Fibroblast of the conjunctiva (primary cell): ENCODE measurements at places on chromosomes 2 and 18.
A peak's percentile ranks its signal among the peaks of the same experiment; 100 is the strongest.

DNA sequence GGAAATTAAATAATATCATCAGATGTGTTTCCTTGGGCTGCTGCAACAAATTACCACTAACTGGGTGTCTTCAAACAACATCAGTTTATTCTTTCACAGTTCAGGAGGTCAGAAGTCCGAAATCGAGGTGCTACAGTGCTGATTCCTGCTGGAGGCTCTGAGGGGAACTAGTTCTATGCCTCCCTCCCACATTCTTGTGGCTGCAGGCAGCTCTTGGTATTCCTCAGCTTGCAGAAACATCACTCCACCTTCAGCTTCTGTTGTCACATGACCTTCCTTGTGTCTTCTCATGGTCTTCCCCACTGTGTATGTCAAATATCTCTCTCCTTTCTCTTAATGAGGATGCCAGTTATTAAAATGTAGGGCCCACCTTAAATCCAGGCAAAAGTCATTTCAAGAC lies 29.3 kb upstream of the DCC start:
- DNase-seq: no peak

GRCh38 chr2:29697181-29697580 lies 224.2 kb downstream of the ALK start:
- DNase-seq: no peak

DNA sequence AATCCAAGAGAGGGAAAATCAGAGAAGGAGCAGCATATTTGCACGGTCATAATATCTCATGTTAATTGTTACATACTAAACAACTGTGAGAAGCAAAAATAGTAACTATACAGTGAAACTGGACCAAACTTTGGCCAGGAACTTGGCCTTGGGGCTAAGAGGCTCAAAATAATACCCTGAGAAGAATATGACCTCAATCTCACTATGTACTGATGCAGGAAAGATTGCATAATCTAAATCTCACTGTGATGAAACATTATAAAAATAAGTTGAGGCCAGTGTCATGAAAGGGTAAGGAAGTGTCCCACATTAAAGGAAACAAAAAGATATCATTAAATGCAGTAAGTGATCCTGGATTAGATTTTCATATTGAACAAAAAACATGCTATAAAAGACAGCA lies 36.5 kb downstream of the ZRANB3 start:
- peak; percentile 10 for DNase-seq

DNA sequence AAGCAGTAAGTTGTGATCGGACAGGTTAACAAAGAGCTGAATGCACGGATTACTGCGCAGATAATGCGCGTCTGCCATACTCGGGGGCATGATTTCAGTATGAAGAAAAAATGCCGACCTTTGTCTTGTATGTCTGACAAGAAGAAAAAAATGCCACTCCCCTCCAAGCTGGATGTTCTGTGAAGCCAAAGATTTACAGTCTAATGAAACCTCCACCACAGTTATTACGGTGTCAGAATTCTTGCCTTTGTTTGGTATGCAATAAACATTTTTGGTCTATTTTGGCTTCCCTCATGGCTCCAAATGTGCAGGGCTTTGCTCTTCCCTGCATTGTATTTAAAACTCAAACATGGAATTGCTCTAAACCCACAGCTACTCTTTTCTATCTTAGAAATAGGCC lies 72.2 kb upstream of the THUMPD2 start:
- DNase-seq: no peak

GRCh38 chr2:121689356-121689755 lies 40.1 kb upstream of the CLASP1 start:
- DNase-seq: peak; percentile 42

DNA sequence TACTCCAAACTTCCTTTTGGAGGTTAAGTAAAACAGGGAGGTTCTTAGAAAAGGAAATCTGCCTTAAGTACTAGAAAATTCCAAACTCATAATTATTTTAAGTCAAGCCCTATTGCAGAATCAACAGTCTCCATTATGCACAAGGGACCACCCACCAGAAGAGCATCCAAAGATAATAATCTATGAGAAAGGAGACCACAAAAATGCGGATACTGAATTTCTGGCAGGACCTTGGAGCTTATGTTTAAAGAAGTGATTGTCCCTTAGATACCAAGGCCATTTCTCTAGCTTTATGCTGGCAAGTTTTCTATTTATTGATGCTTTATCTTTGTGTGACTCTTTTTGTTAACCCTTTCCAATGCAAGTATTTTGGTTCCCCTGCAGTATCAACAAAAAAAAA lies 404.0 kb upstream of the MMADHC start:
- no peak for DNase-seq

DNA sequence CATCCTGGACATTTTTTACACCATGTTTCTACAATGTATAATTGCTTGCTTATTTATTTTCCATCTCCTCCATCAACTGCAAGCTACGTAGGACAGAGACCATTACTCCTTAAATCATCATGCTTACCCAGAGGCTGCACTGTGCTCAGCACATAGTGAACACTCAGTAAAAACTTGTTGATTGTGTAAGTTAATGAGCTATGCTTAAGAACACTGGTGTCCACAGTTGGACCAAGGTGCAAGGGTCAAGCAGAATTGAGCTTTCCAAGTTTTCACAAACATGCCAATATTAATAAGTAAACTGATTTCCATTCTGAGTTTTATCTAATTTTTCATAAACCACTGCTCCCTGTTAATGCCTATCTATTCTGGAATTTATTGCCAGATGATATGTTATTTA lies 464.2 kb upstream of the TCF4 start:
- DNase-seq: no peak

- DNase-seq: no peak
These were observed 44.3 kb downstream of the ZNF236 start for GRCh38 chr18:76866666-76867065.

DNA sequence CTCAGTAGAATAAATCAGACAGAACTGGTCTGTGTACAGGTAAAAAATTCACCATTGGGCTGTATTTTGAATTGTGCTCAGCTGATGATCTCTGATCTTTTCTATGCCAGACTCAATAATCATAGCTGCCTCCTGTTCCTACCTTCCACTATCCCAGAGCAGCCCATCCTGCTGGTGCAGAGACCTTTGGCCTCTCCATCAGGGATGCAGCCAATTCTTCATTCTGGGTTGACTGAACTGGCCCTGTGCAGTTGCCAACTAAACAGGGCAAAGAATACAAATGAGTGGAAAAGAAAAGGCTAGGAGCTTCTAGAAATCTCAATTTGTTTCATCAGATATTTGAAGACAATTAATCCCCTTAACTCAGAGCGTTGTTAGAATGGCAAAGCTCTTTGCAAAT lies 1781.3 kb upstream of the CELF4 start:
- no peak for DNase-seq

GRCh38 chr2:147049957-147050356 lies 794.9 kb upstream of the ACVR2A start:
- no peak for DNase-seq

DNA sequence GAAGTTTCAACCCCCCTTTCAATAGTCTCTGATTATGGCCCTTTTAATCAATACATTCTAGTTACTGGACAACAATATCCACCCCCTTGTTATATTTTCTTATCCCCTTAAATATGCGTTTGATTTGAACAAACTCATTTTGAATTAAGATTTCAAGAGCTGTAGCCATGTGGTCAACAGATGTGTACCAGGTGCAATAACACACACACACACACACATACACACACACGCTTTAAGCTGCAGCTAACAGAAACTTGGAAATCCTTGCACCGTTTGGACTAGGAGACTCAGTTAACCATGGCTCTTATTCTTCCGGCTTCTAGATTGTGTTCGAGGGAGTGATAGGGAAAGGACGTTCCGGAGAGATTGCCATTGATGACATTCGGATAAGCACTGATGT lies 82.8 kb downstream of the NRP2 start:
- DNase-seq: no peak

- DNase-seq: no peak
These were observed 63.1 kb downstream of the EHBP1 start for GRCh38 chr2:62768615-62769014.

DNA sequence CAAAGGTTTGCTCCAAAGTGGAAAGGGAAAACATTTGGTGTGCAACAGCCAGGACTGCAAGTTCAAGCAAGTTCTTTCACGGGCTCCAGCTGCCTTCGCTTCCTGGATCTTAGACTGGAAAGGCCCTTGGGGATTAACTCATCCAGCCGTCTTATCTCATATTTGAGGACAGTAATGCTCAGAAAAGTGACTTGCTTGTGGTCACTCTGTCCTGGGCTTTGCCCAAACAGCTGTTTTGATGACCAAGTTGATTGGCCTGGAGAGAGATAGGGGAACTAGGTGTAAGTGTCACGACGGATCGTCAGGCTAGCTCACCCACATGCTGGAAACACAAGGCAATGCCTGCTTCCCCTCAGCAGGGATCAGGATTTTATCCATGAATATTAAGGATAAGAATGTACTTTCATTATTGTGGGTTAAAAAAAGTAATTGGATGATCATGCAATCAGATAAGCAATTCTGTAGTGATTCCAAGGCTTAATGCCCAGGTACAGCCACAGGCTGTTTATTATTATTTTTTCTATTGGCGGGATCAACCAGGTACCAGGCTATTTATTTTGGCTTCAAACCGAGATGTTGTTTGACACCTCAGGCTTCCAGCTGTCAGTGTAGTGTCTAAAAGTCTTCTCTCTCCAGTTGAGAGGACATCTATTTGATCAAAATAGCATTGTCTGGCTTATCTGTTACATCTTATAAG lies 162.5 kb upstream of the EPAS1 start:
- DNase-seq: no peak

GRCh38 chr2:106353676-106354075 lies 114.5 kb downstream of the RGPD3 start:
- no peak for DNase-seq

- DNase-seq: no peak
These were observed 16.3 kb upstream of the PDCL3 start for GRCh38 chr2:100546469-100546868.

DNA sequence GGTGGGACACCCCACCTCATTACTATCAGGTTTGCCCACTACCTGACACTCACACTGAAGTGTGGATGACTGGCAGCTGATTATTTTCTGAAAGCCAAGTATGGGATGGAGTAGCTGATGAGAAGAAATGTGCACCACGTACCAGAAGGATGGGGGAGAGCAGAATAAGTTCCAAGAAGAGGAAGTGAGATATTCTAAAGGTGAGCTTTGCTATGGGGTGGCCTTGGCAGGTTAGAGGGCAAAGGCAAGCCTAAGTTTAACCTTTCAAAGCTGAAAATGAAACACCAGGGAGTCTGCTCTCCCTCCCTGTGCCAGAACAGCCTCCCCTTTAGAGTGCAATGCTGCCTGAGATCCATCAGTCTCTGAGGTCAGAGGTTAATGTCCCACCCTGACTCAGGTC lies 196.1 kb upstream of the OSR1 start:
- no peak for DNase-seq

DNA sequence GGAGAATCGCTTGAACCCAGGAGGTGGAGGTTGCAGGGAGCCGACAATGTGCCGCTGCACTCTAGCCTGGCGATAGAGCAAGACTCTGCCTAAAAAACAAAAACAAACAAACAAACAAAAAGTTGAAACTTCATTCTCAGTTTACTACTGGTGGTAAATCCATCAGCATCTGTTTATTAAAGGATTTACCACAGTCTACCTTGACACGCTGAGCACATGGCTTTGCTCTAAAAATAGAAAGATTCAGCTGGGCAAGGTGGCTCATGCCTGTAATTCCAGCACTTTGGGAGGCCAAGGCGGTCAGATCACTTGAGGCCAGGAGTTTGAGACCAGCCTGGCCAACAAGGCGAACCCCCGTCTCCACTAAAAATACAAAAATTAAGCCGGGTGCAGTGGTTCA lies 201.3 kb downstream of the TGIF1 start:
- DNase-seq: no peak

DNA sequence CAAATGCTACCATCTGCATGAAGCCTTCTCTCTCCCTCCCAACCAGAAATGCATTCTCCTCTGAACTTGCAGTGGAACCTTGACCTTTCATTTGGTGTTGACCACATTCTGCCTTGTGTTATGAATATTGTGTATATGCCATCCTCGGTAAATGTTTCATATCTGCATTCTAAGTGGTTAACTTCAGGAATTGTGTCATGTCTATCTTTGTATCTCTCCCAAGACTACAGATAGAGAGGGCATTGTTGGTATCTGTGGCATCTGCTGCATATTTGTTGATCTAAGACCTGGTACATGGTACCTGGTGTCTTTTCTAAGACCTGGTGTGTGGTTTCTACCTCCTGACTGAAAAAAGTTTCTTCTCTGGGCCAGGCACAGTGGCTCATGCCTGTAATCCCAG lies 34.0 kb downstream of the CASP10 start:
- DNase-seq: no peak

DNA sequence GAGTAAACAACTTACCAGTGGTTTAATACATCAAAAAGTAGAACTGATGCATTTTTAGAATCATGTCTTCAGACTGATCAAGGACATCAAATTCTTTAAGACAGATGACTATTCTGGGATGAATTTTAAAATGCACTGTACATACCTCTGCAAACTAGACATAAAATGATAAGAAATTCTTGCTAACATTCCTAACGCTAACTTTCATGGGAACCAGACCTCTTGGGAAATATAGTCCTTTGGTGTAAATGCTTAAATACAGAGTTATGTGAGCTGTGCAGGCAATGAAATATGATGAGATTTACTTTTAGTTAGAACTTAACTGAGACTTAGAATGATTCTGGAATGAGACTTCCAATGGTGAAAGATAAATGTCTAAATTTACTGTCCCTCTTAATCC lies 562.0 kb downstream of the NR4A2 start:
- no peak for DNase-seq

DNA sequence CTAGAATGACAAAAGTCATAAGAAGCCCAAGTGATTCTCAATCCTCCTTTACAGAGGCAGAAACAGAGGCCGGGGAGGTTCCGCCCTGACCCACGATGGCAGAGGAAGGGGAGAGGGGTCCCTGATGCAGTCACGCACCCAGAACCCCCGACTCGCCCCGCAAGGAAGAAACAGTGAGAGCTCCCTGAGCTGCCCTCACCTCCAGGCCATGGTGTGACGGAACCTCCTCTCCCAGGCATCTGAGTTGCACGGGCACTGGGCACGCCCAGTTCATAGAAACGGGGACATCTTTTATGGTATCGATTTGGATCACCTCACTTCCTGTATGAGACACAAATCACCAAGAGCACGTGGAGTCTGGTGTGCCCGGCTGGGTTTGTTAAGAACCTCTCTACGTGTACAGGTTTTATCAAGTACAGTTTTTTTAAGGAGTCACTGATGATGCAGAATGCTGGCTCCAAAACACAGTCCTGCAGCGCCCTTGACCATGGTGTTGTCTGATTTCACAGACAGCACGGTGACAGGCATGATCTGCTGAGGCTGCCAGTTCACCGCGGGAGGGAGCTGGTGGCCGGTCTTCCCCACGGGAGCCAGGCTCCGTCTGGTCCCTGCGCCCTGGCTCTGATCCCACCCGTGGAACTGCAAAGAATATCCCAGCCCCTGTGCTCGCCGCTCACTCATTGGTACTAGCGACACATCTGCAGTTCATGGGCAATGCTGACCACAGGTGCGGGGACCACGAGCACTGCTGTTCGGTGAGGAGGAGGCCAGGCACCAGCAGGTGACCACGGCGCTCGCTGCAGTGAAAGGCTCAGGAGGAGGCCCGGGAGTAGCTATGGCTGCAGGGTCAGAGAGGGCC lies 35.6 kb downstream of the PXDN start:
- no peak for DNase-seq
